Gastrocnemius medialis (tissue), 4 donors: ENCODE measurements at places on chromosomes 5 and 9. TPM values are rescaled to one million over a fixed set of nuclear protein-coding genes. Genes with fewer than 3 reads are reported as not detected.
A peak's percentile ranks its signal among the peaks of the same experiment; 100 is the strongest.

DNA sequence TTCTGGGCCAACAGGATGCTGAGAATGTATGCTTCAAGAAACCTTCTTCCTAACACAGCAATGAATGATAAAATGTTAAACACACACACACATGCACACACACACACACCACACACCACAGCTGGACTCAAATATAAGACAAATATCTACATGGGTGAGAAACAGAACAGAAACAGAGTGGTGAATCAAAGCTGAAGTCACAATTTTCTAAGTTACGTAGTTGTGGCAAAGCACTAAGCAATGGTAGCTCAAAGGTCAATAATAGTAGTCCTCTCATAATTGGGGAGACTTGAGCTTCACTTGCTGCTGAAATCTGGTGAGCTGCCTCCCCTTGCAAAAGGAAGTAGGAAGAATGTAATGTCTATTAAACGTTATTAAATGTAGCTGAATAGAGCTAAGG lies 33.7 kb upstream of the ITGA1 start:
- no peak overlapping the region for H3K4me3 ChIP-seq
- no peak for DNase-seq
- H3K36me3 ChIP-seq = no peaks in the 10 kb centered on the region
- H3K27me3 ChIP-seq = no peaks in the 10 kb centered on the region

- no peaks in the 10 kb centered on the region for H3K4me1 ChIP-seq
- H3K36me3 ChIP-seq = no peaks in the 10 kb centered on the region
- peaks cover 41% of the 10 kb centered on the region for H3K27me3 ChIP-seq
- H3K27ac ChIP-seq = no peak overlapping the region
- DNase-seq = no peak
Observed at GRCh38 chr9:37017546-37017945, 16.5 kb downstream of the PAX5 start.

GRCh38 chr5:138662599-138662998 lies 87.4 kb upstream of the HSPA9 start:
- H3K27me3 ChIP-seq = no peaks in the 10 kb centered on the region
- no peak for DNase-seq
- no peak overlapping the region for H3K4me3 ChIP-seq
- no peaks in the 10 kb centered on the region for H3K36me3 ChIP-seq
- H3K27ac ChIP-seq = no peak overlapping the region

DNA sequence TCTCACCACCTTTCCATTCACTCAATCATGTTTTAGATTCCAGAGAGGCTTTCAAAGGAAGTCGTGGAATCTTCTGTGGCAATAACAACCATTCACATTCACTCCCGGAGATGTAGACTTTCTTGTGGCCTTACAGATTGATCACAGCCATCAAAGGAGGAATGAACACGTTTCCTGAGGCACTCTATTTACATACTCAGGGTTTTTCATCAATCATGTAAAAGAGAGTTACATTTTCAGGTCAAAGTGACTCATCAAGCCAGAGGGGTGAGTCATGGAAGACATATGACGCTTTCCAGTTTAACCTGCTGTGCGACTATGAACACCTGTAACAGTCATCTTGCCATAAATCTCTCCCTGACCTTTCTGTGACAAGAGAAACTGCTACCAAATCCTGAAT lies 39.3 kb upstream of the RAD23B start:
- H3K27ac ChIP-seq = no peak overlapping the region
- H3K4me3 ChIP-seq = no peak overlapping the region
- peaks cover 11% of the 10 kb centered on the region for H3K4me1 ChIP-seq
- H3K27me3 ChIP-seq = no peaks in the 10 kb centered on the region
- no peak for DNase-seq
- no peaks in the 10 kb centered on the region for H3K36me3 ChIP-seq

GRCh38 chr5:170483701-170484458 lies 19.9 kb upstream of the KCNIP1 start:
- H3K4me1 ChIP-seq = no peaks in the 10 kb centered on the region
- DNase-seq = no peak
- H3K4me3 ChIP-seq = no peak overlapping the region
- no peaks in the 10 kb centered on the region for H3K27me3 ChIP-seq
- no peak overlapping the region for H3K27ac ChIP-seq

DNA sequence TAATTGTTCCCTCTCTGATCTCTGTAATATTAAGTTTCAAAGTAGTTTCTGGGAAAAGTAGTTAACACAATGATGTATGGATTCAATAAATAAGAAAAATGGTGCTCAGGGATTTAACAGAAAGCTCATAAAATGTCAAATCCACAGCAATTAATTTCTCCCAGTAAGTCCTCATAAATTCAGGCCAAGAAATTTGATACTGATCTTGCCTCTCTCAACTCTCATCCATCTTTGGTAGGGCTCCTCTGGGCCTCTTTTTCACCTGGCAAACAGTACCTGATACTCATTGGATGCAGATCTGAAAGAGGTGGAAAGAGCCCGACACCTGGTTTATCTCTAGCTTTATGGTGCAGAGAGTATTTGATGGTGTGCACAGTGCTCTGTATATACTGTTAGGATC lies 106.1 kb downstream of the STK32A start:
- H3K27ac ChIP-seq = no peak overlapping the region
- no peaks in the 10 kb centered on the region for H3K27me3 ChIP-seq
- no peaks in the 10 kb centered on the region for H3K36me3 ChIP-seq

DNA sequence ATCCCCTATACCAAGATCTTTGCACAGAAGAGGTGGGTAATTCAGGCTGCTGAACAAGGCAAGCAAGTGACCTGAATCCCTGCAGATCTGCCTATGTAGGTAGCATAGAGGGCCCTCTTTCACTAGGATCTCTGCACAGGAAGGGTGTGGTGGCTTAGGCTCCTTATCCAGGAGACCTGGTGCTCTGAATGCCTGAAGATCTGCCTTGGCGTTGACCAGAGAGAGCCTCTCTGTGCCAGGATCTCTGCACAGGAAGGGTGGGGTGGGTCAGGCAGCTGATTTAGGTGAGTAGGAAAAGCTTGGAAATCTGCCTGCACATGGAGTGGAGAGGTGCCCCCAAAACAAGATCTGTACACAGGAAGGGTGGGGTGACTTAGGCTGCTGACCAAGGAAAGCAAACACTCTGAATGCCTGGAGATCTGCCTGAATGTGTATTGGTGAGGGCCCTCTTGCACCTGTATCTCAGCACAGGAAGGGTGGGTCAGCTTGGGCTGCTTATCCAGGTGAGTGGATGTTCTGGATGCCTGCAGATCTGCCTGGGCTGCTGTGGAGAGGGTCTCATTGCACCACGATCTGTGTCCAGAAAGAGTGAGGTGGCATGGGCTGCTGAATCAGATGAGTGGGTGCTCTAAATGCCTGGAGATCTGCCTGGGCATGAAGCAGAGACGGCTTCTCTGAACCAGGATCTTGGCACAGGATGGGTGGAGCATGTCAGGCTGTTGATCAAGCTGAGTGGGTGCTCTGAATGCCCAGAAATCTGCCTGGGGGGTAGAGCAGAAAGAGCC lies 365.9 kb downstream of the DMAC1 start:
- H3K4me3 ChIP-seq = no peak overlapping the region
- no peaks in the 10 kb centered on the region for H3K27me3 ChIP-seq
- no peak overlapping the region for H3K27ac ChIP-seq
- no peaks in the 10 kb centered on the region for H3K4me1 ChIP-seq
- no peak for DNase-seq

DNA sequence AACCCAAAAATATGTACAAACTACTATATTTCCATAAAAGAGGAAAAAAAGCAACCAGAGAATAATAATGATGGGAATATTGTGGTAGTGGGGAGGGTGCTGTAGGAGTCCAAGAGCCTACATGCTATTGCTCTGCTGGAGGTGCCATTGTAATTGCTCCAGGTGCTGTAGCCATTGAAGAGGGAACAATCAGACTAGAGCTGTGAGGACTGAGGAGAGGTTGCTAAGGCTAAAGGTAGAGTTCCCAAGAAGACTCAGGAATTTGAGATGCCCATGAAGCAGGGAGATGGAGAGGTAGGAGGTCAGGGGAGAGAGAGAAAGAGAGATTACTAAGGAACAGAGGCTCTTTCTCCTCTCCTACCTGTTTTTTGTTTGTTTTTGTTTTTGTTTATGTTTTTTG lies 394.0 kb downstream of the DMRTA1 start:
- no peak overlapping the region for H3K27ac ChIP-seq
- no peaks in the 10 kb centered on the region for H3K27me3 ChIP-seq
- DNase-seq = no peak
- H3K4me3 ChIP-seq = no peak overlapping the region
- H3K4me1 ChIP-seq = no peaks in the 10 kb centered on the region
- no peaks in the 10 kb centered on the region for H3K36me3 ChIP-seq

DNA sequence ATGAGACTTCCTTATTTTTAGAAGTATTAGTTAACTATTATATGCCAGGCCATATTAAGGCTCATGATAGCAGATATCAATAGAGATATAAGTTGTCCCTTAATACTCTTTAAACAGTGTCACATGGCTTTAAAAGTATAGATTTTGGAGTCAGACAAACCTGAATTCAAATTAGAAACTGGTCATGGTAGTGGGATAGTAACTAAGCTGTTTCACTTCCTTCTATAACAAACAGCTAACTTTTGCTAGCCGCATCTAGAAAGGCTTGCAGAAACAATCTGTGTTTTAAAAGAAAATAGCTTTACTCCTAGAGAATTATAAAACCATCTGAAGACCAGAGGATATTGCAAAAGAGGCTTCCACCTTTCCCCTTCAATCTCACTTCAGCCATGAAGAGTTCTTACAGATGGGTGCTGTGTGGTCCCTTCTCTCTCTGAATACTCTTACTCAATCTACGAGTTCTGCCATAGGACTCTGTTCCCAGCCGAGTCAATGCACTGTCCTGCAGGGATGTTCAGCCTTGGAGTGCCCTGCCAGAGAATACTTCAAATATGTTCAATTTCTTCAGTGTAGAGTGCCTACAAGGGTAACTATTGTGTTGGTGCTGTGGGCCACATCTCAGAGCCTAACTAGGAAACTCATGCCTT lies 810.2 kb downstream of the EFNA5 start:
- H3K27me3 ChIP-seq = no peaks in the 10 kb centered on the region
- H3K4me3 ChIP-seq = no peak overlapping the region
- no peak overlapping the region for H3K27ac ChIP-seq
- peaks cover 8% of the 10 kb centered on the region for H3K4me1 ChIP-seq
- no peaks in the 10 kb centered on the region for H3K36me3 ChIP-seq

GRCh38 chr5:148853868-148854267 lies 27.5 kb downstream of the ADRB2 start:
- peaks cover 92% of the 10 kb centered on the region for H3K4me1 ChIP-seq
- peak overlapping the region; percentile 72 for H3K27ac ChIP-seq
- no peak overlapping the region for H3K4me3 ChIP-seq
- no peaks in the 10 kb centered on the region for H3K36me3 ChIP-seq

DNA sequence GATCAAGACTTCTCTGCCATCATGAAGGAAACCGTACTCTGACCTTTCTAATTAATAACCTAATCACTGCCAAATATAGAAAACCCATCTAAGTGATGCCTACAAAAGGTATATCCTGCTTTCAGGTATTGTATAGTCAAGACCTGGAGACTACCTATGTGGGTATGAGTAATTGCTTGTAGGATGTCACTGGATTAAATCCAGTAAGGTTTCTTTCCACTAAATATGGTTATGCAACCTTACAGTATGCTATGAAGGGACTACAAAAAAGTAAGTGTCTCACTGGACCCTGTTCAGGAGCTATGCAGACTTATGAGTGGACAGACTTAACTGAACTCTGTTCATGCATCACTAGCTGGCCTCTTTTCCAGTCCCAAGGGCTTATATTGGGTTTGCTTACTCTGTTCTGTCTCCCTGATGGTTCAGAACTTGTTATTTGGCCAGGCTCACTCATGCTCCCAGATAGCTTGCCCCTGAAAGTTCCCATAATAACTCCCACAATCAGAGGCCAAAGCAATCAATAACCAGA lies 51.1 kb downstream of the PDE6A start:
- no peak overlapping the region for H3K4me3 ChIP-seq
- H3K27ac ChIP-seq = no peak overlapping the region

DNA sequence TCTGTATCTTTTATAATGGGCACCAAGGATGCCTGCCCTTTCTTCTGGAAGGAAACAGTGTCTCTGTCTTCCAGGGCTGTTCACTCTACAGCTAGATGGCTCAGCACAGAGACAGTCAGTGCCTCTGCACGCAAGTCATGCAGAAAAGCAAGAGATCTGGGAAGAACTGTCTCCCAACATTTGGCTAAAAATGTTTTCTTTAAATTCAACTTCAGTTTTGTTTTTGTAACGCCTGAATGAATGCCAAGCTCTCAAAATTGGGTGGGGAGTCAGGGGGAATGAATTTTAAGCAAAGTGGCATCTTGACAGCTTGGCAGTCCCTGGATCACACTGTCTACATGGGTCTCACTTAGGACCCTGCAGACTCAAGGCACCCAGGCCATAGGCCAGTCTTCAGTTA lies 12.6 kb downstream of the OLFML2A start:
- no peak overlapping the region for H3K27ac ChIP-seq
- H3K4me1 ChIP-seq = peaks cover 20% of the 10 kb centered on the region
- H3K36me3 ChIP-seq = no peaks in the 10 kb centered on the region

DNA sequence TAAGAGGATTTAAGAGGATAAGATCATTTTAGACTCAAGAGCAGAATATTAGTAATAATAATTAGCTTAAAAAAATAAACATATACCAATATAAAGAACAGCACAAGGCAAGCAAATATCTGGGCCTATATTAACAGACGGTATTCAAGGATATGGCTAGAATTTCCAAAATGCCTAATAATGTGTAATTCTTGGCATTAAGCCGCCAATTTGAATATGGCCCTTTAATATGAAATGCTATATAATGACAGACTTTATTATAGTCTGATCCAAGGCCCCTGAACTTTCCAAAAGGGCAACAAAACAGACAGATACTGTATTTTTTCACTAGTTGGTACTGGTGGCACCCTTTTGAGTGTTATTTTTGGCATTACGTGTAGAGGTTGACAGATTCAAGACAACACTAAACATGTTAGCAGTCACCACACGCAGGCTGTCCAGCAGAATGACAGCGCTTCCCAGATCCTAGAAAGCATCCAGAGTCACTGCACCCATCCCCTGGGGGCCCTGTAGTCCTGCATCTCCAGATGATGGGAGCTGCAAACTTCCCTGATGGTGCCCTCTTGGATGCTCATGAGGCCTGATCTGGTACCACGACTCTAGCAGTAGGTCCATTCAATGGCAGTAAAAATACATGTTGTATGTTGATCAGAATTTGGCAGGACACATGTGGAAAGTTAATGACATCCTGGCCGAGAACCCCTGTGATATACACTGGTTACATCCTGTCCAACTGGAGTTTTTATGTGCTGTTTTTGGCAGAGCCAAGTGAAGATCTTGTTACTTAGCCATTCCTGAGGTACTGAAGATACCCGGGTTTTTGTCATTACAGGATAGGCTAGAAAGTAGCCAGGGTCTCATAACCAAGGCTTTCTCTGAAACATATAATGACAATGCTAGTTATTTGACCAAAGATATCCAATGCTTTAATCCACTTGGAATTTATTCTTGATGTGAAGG lies 1.7 kb upstream of the ABL1 start:
- H3K4me3 ChIP-seq = peak overlapping the region; percentile 68
- no peak for DNase-seq
- H3K27ac ChIP-seq = peak overlapping the region; percentile 86
- H3K4me1 ChIP-seq = peaks cover 48% of the 10 kb centered on the region
- H3K27me3 ChIP-seq = no peaks in the 10 kb centered on the region

The GABRB2 gene
- 0.95 TPM for total RNA-seq

The SLC45A2 gene
- total RNA-seq = not detected

The ADAM19 gene
- total RNA-seq = 0.97 TPM

The EIF4E1B gene
- total RNA-seq = not detected

The CCDC192 gene
- total RNA-seq = not detected

The PCDHB12 gene
- 0.67 TPM for total RNA-seq

The GABRA1 gene
- total RNA-seq = not detected

The SMIM32 gene
- total RNA-seq = not detected

The HMMR gene
- total RNA-seq = 1.3 TPM

The TMEM171 gene
- total RNA-seq = 0.97 TPM

The POLR3G gene
- 2.4 TPM for total RNA-seq

The ZSWIM6 gene
- 3.7 TPM for total RNA-seq

The PTPRD gene
- total RNA-seq = 11.7 TPM
